ENCODE measurements at places on chromosomes 7 and 10.

DNA sequence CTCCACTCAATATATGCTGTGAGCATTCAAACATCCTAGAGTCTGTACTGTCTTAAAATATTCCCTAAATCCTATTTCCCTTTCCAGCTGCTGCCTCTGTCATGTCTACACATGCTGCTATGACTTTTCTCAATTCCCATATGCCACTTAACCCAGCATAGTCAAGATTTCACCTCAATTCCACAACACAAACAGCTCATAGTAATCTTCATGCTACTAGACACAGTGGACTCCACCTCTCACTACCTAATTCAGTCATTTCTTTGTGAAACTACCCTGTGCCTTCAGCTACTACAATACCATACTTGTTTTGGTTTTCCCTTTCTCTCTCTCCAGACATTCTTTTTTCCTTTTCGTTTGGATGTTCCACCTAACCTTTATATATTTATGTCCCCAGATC lies 45.5 kb downstream of the GSAP start:
- DNase-seq, result no peak

- no peak for DNase-seq
These were observed 74.3 kb downstream of the PLXNA4 start for GRCh38 chr7:132501956-132502355.

DNA sequence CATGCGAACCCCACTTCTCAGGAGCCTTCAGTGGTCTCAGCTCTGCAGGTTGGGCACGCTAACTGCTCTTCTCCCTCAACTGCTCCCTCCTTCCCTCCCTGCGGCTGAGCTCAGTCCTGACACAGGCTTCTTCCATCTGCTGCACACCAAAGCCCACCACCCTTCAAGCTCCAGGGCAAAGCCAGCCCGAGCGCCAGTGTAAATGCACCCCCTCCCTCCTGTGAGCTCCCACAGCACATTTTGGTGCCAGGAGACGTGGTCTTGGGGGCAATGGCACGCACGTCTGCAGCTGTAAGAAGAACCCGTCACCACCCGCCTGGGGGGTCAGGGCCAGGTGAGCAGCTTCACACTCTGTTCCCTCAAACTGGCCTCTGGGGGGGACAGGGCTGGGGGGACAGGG lies 15.9 kb downstream of the VIPR2 start:
- DNase-seq, result no peak

DNA sequence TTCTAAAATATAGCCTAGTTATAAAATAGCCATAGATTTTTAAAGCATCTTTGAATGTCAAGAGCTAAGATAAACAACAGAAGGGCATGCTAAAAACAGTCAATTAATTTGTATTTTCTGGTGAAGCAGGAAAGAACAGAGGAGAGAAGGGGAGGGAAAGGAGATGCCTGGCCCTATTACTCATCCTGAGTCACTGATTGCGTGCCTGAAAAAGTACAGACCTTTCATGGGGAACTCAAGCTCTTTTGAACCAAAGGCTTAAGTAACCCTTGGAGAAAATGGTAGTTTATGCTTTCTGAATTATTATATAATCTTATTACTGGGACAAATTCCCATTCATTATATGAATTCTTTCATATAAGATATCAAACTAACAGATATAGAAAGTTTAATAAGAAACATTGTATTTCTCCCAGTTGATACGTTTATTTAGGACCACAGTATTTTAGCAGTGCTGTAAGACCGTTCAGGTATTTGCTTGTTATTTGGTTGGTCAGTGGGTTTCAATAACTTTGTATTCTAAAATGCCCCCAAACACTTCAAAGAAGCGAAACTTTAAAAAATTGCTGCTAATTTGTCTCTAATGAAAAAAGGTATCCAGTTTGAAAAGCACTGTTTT lies 151.3 kb downstream of the HGF start:
- no peak for DNase-seq

- DNase-seq, result no peak
These were observed 138.4 kb upstream of the NFE2L3 start for GRCh38 chr7:26013551-26014083.

DNA sequence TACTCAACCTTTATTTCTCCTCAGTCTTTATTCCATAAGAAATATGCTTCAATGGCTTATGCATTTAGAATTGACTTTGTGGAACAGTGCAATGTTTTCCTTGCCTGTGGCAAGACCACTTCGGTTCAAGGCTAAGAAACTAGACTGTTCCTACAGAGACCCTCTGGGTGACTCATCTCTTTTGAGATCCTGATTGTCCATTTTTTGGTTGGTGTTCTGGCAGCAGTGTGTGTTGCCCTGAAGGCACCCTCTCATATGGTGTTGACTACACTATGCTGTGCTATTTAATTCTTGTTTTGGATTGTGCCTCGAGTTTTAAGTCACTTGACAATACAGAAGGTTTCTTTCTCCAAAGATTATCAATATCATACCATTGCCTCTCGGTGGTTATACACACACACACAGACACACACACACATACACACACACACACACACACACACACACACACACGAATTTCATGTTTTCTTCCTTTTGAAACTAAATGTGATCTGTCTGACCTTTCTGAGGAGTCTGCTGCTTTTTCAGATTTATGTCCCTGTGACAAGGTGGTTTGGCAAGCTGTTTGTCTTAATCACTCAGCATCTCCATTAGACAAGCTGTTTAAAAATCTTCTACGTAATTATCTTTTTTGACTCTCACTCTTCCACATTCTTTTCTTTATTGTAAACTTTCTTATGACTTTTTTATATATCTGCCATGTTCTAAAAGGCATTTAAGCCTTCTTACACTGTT lies 187.2 kb downstream of the VTI1A start:
- no peak for DNase-seq

DNA sequence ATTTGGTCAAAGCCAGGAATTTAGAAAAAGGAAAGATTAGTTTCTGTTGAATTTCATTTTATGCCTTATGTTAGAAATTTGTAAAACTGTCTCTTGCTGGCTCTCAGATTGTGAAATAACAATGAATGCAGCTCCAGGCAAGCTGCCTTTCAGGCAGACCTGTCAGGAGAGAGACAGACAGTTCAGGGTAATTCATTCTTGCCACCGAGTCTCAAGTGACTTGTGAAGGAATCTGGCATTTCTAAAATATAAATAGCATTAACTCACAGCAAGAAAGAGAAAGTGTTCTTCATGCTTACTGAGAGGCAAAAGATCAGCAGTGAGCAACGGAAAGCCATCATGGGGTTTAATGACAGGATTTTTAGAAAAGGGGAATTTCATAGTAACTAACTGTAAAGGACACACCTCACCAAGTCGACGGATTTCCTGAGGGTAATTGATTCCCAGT lies 442.3 kb upstream of the AKR1E2 start:
- DNase-seq, result no peak

DNA sequence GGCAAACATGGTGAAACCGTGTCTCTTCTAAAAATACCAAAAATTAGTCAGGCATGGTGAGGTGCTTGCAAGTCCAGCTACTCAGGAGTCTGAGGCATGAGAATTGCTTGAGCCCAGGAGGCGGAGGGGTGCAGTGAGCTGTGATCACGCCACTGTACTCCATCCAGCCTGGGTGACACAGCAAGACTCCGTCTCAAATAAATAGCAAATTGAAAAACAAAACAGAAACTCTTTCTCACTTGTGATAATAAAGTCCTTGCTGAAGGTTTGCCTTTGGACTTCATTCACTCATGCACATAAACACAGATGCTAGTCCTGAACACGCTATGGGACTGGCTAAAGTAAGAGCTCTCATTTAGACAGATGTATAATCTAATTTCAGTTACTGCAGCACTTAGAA lies 37.6 kb downstream of the ANK3 start:
- no peak for DNase-seq

DNA sequence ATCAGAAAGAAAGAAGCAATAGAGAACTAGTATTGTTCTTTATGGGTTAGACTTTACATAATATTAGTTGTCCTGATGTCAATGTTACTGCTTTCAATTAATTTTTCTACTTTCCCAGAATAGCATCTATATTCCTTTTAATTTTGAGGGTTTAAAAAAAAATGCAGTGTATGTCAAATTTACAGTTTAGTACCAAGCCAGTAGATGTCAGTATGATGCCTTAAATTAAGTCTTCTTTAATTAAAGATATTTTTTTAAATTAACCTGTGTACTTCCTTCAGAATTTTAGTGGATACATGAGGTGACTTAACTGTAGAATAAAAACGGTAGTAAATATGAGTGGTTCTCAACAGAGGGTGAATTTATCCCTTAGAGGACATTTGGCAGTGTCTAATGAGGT lies 35.2 kb upstream of the STOX1 start:
- DNase-seq, result no peak

- DNase-seq, result no peak
These were observed 24.0 kb downstream of the NEURL1 start for GRCh38 chr10:103517234-103518085.

Measured in activated T-cell treated with anti-CD3 and anti-CD28 coated beads, Interleukin-2, amount 50 U/mL, for 72 hours (primary cell).